Hippocampal formation (tissue), 2 donors: ENCODE measurements at places on chromosomes 5 and 9.

DNA sequence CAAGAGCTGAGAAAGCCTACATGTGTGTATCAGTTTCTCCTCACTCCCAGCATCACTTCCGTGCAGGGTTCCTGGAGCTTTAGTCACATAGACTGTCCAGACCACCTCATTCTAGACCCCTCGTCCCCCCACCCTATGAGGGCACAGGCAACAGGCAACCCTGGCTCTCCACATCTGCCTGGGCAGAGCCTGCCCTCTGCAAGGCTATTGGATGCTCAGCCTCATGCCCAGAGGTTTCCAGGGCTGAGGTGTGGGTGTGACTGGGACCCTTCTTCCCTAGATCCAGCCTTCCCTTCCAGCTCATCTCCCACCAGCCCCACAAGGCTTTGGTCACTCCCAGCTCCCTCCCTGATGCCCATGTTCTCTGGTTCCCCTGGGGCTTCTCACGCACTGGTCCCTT lies 161.4 kb downstream of the PAX5 start:
- no peak for DNase-seq

DNA sequence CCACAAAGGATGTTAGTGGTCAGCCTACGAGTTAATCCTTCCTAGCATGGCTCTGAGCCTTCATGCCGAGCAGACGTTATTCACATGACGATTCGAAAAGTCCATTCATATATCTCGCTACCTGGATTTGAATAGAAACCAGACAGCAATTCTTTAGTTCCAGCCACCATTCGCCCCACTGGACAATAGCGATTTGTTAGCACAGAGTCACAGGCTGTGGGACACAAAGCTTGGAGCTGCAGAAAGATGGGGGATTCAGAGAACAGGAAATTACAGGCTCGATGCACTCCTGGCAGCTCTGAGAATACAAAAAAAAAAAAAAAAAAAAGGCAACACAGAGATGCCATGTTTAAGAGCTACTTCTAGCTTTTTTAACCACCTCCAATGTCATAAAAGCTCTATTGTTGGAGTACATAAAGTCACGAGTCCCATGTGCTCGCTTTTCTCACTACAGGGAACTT lies 110.7 kb downstream of the NR6A1 start:
- peak; percentile 61 for DNase-seq

- DNase-seq: no peak
Measured at GRCh38 chr9:21414220-21414940, 5.5 kb downstream of the IFNA8 start.

GRCh38 chr5:139638090-139638735 lies 9.9 kb upstream of the CXXC5 start:
- DNase-seq: peak; percentile 83

DNA sequence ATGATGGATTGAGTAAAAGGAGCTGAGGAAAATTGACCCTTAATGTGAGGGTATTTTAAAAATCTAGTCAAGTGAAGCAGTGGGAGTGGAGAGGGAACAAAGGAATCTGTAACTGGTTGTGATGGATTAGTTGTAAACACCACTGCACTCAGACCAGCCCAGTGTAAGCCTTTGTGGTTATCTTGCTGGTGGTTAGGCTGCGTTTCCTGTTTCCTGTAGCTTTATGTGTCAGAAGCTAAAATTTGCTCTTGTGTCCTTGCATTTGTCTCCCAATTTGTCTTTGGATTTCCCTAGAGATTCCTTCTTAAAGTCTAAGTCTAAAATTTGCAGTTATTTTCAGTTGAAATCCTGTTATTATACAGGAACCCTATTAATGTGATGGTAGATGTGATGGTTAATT lies 6.3 kb downstream of the IFNA21 start:
- no peak for DNase-seq

DNA sequence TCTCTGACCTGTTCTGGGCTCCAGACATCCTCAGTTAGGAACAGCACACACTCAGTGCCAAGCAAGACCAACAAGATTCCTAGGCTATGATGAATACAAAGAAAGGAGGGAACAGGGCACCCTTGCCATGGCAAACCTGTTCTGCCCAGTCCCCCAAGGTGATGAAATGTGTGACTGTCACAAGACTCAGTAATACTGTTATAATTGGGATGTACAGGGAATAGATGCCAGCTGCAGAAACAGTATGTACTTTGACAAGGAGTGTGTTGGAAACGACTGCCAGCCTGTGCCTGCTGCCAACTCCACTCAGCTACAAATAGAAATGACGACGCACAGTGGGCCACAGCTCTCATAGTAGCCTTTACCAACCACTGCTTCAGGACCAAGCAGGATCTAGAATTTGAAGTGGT lies 453.0 kb downstream of the EFNA5 start:
- peak; percentile 9 for DNase-seq
